ENCODE measurements at places on chromosomes 1 and 21. TPM values are rescaled to one million over a fixed set of nuclear protein-coding genes. Genes with fewer than 3 reads are reported as not detected.

- no peak overlapping the region for H3K27ac ChIP-seq
- DNase-seq, result no peak
- no peaks in the 10 kb centered on the region for H3K4me1 ChIP-seq
- H3K36me3 ChIP-seq, result no peaks in the 10 kb centered on the region
These were observed 35.3 kb downstream of the EPHB2 start for GRCh38 chr1:22745669-22746585.

DNA sequence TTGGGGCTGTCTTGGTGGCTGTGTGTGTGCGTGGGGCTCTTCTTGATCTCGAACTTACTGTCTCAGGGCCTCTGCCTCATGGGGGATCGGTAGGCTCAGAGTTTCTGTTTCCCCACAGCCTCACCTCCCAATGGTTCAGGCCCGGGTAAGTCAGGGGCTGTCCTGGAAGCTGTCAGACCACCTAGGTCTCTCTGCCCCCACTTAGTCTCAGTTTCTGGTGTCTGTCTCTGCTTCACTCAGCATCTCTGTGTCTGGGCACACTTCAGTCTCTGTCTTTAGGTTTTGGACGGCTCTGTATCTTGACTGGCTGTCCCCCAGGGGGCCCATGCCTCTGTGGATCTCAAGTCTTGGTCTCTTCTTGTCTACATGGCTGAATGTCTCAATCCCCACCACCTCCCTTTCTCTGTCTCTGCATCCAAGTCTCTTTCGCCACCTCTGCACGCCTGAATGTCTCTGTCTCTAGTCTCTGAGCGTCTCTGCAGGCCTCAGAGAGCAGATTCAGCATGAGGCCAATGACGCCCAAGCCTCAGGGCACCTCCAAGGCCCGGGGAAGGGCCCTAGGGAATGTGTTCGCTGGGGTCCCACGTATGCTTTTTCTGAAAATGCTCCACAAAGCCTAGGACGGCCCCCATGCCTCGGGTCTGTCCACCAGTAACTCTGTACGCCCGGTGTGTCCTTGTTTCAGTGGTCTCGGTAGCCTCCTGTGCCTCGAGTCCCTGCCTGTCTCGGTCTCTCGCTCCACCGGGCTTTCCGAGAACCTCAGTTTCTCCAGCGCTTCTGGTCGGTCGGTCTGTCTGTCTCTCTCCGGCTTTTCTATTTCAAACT, 818 bp downstream of the FHL3 start:
- no peak overlapping the region for H3K27ac ChIP-seq
- no peaks in the 10 kb centered on the region for H3K27me3 ChIP-seq
- no peaks in the 10 kb centered on the region for H3K36me3 ChIP-seq
- no peak for DNase-seq
- H3K4me3 ChIP-seq, result peak overlapping the region; percentile 77

DNA sequence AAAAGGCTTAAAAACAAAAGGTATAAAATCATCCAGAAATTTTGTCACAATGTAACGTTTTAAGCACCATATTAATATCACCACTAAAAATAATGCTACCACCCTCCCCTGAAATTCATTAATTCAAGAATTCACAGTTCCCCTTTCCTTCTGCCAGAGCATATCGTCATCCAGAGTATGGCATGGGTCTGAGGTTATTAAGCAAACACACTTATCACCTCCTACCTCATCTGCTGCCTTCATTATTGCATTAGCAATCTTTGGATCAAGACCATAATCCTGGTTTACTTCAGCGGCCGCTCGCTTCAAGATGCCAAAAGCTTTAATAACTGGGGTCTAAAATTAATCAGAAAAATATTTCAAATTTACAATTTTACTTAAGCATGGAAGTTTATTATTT, 6.2 kb downstream of the FH start:
- no peak overlapping the region for H3K27ac ChIP-seq
- peaks cover 30% of the 10 kb centered on the region for H3K36me3 ChIP-seq
- H3K4me1 ChIP-seq, result peaks cover 6% of the 10 kb centered on the region
- no peak for DNase-seq
- H3K27me3 ChIP-seq, result no peaks in the 10 kb centered on the region

- H3K4me3 ChIP-seq, result no peak overlapping the region
- no peaks in the 10 kb centered on the region for H3K4me1 ChIP-seq
- no peak overlapping the region for H3K27ac ChIP-seq
- DNase-seq, result no peak
- no peaks in the 10 kb centered on the region for H3K27me3 ChIP-seq
These were observed 13.1 kb downstream of the S100A10 start for GRCh38 chr1:151980287-151981177.

Gene CELA3B
- polyA plus RNA-seq, result not detected

DNA sequence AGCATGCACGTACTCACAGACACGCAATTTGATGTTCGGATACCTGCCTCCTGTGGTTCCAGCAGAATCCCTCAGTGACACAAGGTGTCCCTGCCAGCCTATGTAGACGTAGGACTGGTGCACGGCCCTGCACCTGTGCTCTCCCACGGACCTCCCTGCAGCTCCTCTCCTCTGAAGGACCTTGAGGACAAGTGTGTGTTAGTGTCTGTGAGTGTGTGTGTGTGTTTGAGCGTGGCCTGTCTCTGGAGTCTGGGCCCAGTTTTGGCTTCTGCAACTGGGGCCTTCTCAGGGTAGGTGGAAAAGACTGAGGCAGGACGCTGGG, 22.5 kb upstream of the DMBX1 start:
- DNase-seq, result no peak
- peak overlapping the region; percentile 82 for H3K4me3 ChIP-seq
- H3K27me3 ChIP-seq, result peaks cover 100% of the 10 kb centered on the region
- H3K27ac ChIP-seq, result no peak overlapping the region
- peaks cover 10% of the 10 kb centered on the region for H3K4me1 ChIP-seq
- H3K36me3 ChIP-seq, result no peaks in the 10 kb centered on the region

Gene KCNT2
- polyA plus RNA-seq, result 3.5 TPM

DNA sequence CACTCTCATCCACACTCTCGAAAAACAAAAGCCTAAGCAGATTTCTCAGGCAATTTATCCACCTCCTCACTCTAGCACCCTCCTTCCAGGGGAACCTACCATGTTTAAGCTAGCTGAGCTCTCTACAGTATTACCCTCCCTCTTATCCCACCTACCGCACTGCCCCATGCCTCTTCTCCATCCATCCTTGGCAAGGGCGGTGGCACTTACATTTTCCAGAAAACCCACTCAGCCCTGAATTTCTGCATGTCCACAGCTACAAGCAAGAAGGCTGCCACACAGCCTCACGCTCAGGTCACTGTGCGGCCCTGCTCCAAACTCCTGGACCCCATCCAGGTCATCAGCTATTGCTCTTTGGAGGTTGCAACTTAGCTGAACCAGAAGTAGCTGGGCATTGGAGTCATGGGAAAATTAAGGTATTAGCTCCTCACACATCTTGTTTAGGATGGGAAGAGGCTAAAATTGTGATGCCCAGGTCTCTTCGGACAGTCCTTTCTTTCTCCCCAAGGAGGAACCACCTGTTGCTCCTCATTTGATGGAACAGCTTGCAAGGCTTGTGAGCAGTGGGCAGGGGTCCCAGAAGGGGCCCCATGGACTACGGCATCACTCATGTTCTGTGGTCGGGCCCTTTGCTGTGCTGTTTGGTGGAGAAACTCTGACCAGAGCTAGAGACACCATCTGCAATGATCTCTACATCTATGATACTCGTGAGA, 1.1 kb downstream of the KLHDC9 start:
- peak; percentile 20 for DNase-seq

DNA sequence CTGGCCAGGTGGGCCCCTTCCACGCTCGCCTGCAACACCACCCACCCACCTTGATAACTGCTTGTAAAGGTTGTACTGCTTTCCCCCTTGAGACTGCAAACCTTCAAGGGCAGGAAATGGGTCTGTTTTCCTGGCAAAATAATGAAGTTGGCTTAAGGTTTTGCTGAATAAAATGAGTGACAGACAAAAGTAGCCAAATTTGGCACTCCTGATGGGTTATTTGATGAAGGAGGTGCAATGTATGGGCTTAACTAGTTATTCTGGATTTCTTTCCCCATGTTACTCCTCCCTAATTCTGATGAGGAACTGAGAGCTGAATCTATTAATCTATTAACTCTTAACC, 14.6 kb upstream of the HLCS start:
- H3K4me3 ChIP-seq, result peak overlapping the region; percentile 62
- DNase-seq, result no peak
- peaks cover 29% of the 10 kb centered on the region for H3K27me3 ChIP-seq

GRCh38 chr1:229666585-229666984, 40.5 kb downstream of the URB2 start:
- DNase-seq, result no peak
- no peak overlapping the region for H3K27ac ChIP-seq
- H3K4me1 ChIP-seq, result no peaks in the 10 kb centered on the region

- peaks cover 22% of the 10 kb centered on the region for H3K4me1 ChIP-seq
- DNase-seq, result no peak
These were observed 6.1 kb upstream of the IGSF8 start for GRCh38 chr1:160104486-160104885.

DNA sequence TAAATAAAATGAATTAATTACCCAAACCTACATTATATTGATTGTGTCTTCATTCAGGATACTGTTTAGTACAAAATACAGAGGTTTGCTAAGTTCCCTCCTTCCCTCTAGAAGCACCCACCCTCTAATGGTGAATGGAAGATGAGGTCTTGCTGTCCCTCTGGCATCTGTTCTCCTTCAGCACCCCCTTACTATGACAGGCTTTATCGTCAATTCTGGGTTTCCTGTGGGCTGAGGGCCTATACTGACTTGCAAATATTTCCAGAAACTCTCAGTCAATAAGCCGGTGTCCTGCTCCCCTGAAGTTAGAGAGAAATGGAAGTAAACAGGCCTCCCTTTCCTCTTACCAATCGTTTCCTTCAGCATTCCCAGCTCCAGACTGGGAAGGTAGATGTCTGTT, 13.2 kb downstream of the LAX1 start:
- no peaks in the 10 kb centered on the region for H3K4me1 ChIP-seq
- no peak for DNase-seq
- no peak overlapping the region for H3K27ac ChIP-seq
- no peaks in the 10 kb centered on the region for H3K27me3 ChIP-seq
- H3K4me3 ChIP-seq, result no peak overlapping the region

Gene LCE1A
- not detected for polyA plus RNA-seq

Gene RAB7B
- not detected for polyA plus RNA-seq

- no peaks in the 10 kb centered on the region for H3K36me3 ChIP-seq
- H3K4me1 ChIP-seq, result no peaks in the 10 kb centered on the region
- DNase-seq, result no peak
- no peaks in the 10 kb centered on the region for H3K27me3 ChIP-seq
These were observed 105.8 kb downstream of the ADARB1 start for GRCh38 chr21:45180246-45180599.

Gene ATAD3B
- 37.8 TPM for polyA plus RNA-seq

GRCh38 chr1:50208756-50209155, 100.0 kb downstream of the ELAVL4 start:
- H3K4me1 ChIP-seq, result no peaks in the 10 kb centered on the region
- no peak overlapping the region for H3K4me3 ChIP-seq
- no peaks in the 10 kb centered on the region for H3K27me3 ChIP-seq
- no peak overlapping the region for H3K27ac ChIP-seq

GRCh38 chr1:43537423-43538142, 6.9 kb downstream of the PTPRF start:
- no peaks in the 10 kb centered on the region for H3K27me3 ChIP-seq
- no peak overlapping the region for H3K4me3 ChIP-seq
- H3K27ac ChIP-seq, result no peak overlapping the region
- DNase-seq, result no peak
- 0 out of 2 replicates have a peak, but pooled peaks cover 3% of the 10 kb centered on the region for H3K36me3 ChIP-seq
- peaks cover 27% of the 10 kb centered on the region for H3K4me1 ChIP-seq

Gene OR2M4
- not detected for polyA plus RNA-seq

Gene XKR8
- polyA plus RNA-seq, result 9.6 TPM

Gene DUSP12
- polyA plus RNA-seq, result 26.9 TPM

GRCh38 chr1:65009724-65010420, 43.5 kb upstream of the JAK1 start:
- no peak overlapping the region for H3K27ac ChIP-seq
- H3K4me3 ChIP-seq, result no peak overlapping the region
- DNase-seq, result no peak
- no peaks in the 10 kb centered on the region for H3K4me1 ChIP-seq
- peaks cover 16% of the 10 kb centered on the region for H3K27me3 ChIP-seq
- H3K36me3 ChIP-seq, result no peaks in the 10 kb centered on the region

DNA sequence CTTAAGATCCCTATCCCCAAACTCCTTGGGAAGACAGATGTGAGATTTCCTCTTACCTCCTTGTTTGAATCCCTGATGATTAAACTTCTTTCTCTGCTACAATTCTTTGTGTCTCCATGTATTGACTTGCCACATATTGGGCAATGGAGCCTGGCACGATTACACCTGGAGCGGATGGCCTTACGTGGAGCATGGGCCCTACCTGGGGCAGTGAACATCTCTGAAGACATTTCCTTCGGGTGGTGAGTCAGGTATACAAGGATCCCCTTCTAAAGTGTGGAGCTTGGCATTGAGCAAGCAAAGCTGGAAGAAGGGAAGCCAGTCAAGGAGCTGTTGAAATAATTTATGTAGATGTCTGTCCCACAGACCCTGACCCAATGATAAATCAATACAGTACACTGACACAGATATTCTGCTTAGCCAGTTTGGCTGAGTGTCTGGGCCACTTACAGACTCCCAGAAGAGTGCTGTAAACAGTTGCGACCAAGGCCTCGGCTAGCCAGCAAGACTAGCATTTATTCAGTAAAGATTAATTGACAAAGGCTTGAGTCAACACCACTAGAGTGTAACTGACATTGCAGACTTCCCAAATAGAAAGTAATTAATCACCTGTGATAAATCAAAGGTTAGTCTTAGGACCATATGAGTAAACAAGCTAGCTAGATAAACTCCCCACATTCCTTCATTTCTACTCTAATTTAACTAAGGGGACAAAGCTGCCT, 83.1 kb upstream of the KCNK1 start:
- H3K36me3 ChIP-seq, result no peaks in the 10 kb centered on the region
- no peaks in the 10 kb centered on the region for H3K27me3 ChIP-seq
- H3K27ac ChIP-seq, result no peak overlapping the region
- no peak overlapping the region for H3K4me3 ChIP-seq
- peaks cover 13% of the 10 kb centered on the region for H3K4me1 ChIP-seq
- DNase-seq, result no peak

DNA sequence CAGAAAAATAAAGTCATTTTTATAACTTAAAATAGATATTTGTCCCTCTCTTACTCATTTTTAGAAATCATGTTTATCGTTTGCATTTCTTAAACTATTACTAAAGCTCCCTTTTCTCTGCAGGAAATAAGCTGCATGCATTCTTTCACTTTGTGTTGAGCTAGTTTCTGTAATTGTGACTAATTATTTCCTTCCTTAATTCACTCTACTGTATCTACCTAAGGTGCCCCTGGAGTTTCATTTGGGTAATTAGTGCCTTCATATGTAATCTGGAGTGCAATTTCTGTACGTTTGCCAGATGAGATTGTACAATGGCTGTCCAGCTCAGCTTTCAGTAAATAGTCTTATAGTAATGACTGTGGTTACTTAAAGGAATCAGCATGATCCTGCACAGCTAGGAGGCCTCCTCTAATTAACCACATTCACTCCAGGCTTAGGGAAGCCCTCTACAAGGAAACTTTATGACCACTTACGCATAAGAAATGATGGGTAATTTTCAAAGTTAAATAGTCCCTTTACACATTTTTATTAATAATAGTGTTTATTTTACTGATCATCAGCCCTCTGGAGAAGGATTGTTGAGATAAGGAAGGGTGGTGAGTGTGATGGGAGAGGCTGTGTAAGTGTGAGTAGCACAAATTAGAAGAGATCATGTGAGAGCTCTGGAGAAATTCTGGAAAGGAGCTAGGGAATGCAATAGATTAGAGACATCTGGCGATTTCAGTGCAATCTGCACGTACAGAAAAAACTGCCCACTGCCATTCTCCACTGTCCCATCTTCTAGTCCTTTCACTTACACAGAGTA, 86.8 kb downstream of the LRRC8C start:
- no peaks in the 10 kb centered on the region for H3K27me3 ChIP-seq
- H3K4me1 ChIP-seq, result no peaks in the 10 kb centered on the region
- no peak overlapping the region for H3K27ac ChIP-seq
- H3K4me3 ChIP-seq, result no peak overlapping the region
- DNase-seq, result no peak

Gene CD52
- 7.3 TPM for polyA plus RNA-seq

Gene VWA5B1
- polyA plus RNA-seq, result 0.16 TPM
